ENCODE measurements at places on chromosomes 2 and 18.
A peak's percentile ranks its signal among the peaks of the same experiment; 100 is the strongest.

- no peak for DNase-seq
These were observed 1641.6 kb downstream of the LRP1B start for GRCh38 chr2:140489193-140489592.

DNA sequence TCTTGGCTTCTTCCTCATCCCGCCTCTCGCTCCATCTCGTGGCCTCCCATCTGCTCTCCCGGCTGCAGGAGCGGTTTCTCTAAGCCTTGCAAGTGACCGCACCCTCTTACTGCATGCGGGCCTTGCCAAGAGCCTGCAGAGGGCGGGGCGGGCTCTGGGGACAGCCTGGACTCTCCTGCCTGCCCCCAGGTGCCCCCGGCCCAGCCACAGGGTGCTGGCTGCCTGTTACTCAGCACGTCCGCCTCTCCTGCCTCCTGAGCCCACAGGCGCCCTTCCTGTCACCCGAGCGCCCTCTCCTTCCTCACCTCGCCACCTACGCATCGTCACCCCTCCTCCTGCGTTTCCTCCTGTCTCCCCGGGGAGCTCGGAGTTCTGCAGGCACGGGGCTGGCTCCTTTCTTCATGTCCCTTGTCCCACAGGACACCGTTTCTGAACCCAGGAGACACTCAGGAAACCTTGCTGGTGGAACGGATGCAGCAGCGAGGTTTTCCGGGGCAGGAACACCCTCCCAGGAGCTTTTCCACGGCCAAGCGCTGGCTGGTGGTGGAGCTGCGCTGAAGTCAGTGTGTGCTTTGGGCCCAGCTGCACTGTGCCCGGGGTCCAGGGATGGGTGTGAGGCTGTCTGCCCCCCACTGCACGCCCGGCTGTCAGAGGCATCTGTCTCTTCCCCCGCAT lies 28.5 kb downstream of the HPCAL1 start:
- DNase-seq, result peak; percentile 61

DNA sequence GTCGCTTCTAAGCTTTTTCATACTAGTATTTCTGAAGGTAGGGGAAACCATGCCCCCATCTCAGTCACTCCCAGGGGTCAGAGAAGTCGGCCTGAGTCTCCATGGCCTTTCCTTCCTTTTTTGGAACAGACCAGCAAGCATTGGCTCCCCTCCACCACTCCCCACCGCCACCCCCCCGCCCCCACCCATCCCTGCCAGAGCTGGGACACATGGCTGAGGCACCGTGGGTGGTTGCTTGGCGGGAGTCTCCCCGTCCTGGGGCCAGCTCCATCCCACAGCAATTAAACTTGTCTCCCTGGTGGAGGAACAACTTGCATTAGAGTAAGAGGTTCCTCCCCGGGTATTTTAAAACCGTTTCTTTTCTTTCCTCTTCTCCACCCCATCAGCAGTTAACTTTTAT lies 100.8 kb upstream of the TFPI start:
- no peak for DNase-seq

- no peak for DNase-seq
These were observed 47.8 kb downstream of the TMX3 start for GRCh38 chr18:68667121-68667520.

- no peak for DNase-seq
These were observed at the start of gene ICA1L for GRCh38 chr2:202871300-202872141. Gene ICA1L, minus strand, starts transcription at chr2:202871766. Its CDS starts 42,757 bp downstream, at chr2:202829009.

DNA sequence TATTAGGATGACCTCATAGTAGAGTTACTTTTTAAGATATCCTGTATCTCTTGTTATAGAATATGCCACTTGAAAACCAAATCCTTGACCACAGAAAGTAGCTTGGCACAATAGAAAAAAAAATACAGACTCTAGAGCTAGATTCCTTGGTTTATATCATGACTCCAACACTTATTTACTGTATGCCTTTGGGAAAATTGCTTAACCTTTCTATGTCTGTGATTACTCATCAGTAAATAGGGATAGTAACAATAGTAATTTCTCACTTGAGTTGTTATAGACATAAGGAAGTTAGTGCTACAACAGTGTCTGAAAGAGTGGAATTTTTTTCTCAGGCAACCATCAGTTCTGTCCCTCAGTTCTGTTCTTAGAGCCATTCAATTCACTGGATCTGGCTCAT lies 193.8 kb downstream of the GULP1 start:
- no peak for DNase-seq

GRCh38 chr18:54975598-54975997 lies 16.3 kb upstream of the CCDC68 start:
- DNase-seq, result no peak

- DNase-seq, result no peak
These were observed 1989.9 kb upstream of the CELF4 start for GRCh38 chr18:39555496-39555895.

DNA sequence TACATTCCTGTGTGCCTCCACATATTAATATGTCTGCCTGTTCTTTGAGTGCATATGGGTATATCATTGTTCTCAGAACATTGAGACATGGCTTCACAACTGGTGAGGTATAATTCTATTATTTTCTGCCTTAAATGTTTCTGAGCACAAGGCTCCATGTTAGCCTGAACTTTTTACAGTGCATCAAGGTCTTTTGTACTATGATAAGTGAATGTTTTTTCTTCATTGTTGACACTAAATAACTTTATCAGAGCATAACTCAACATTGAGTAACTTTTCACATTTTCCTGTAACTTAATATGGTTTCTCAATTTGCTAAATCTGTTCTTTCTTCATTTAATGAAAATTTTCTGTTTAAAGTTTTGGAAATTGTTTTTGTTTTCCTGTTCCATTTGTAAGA lies 262.9 kb downstream of the HNMT start:
- DNase-seq, result no peak

- no peak for DNase-seq
These were observed 56.9 kb upstream of the HAAO start for GRCh38 chr2:42849311-42849710.

- no peak for DNase-seq
These were observed 115.9 kb downstream of the HAUS1 start for GRCh38 chr18:46220116-46220515.

- DNase-seq, result no peak
These were observed 38.0 kb upstream of the SMCHD1 start for GRCh38 chr18:2617401-2617998.

DNA sequence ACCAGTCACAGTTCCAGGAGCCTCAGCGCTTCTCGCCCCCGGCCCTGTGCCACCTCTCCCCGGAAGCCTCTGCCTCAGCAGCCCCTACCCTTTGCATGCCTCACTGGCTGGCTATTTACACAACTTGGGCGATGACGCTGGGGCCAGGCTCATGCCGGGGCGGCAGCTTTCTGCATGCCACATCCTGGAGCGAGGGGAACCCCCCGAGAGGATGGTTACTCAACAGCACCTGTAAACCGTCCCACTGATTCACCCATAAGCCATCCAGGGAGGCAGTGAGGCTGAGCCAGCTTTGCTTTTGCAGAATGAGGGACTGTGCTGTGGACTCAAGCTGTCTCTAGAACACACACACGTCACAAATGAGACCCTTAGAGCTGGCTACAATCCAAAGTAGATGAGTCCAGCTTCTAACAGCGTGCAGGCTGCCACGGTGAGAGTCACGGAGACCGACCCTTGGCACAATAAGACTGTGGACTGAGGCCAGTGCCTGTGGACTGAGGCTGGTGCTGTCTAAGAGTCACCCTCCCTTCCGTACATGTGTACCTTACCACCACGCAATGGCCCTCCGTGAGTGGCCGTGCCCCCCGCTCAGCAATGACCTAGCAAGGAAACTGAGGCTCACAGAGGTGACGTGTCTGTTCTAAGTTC lies 45.6 kb upstream of the ODC1 start:
- DNase-seq, result peak; percentile 77

DNA sequence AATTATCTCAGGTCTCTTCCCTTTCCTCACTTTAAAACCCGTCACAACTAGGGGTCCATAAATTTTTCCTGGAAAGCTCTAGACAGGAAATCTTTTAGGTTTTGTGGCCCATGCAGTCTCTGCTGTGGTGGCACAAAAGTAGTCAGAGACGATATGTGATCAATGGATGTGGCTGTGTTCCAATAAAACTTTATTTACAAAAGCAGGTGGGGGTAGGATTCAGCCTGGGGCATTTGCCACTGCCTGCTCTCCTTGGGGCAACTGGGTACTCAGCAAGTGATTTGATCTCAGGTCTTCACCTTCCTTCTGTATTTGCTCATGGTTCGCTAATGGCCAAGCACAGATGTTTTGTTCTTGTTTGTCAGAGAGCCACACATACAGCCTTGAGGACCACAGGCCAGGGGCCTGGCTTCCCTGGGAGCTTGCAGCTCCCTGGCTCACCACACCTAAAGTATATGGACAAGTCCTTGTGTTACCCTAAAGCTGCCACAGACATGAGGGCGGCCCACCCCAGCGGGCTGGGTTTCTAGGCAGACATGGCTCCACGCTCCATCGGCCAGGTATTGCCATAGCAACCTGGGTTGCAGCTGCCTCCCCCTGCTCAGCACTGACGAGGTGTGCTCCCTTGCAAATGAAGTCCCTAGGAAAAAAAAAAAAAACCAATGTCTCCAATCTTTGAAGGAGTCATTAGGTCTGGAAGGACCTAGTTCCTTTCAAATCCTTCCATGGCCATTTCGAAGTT lies 89.7 kb upstream of the YWHAQ start:
- no peak for DNase-seq

- DNase-seq, result no peak
These were observed 43.1 kb downstream of the KYNU start for GRCh38 chr2:142920571-142920970.

DNA sequence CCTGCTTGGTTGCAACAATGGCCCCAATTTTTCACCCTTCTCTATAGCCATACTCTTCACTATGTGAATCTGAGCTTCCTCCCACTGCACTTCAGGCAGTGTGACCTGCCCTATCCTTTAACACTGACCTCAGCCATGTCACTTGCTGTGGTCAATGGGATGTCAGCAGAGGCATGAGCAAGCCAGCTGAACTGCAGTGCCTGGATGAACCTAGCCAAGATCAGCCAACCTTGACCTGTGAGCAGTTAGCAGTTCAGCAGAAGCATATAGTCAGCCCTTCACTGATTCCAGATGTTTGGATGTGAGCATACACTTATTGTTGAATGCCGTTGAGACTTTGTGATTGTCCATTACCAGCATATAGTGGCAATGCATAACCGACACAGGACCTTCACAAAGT lies 63.4 kb upstream of the BOD1L2 start:
- DNase-seq, result no peak

DNA sequence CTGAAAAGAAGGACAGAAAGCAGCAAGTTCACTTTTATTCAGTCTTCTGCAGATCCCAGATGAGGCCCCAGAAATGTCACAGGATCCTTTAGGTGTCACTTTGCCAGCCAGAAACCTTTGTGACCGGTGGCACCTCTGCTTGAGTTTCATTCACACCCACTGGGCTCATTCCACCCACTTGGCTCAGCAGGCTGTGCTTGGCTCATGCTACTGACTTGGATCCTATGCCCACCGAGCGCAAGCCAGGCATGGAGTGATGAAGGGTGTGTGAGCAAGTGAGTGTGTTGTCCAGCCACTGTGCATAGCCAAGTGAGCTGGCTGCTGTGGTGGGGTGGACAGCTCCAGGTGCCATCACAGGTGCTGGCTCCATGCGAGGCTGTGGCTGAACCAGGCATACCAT lies 357.0 kb upstream of the GULP1 start:
- no peak for DNase-seq

GRCh38 chr2:26712486-26713465 lies 20.3 kb downstream of the KCNK3 start:
- no peak for DNase-seq

GRCh38 chr18:67219821-67220220 lies 296.7 kb downstream of the DSEL start:
- DNase-seq, result no peak

- DNase-seq, result no peak
These were observed 88.9 kb downstream of the POLE4 start for GRCh38 chr2:75047189-75047991.

DNA sequence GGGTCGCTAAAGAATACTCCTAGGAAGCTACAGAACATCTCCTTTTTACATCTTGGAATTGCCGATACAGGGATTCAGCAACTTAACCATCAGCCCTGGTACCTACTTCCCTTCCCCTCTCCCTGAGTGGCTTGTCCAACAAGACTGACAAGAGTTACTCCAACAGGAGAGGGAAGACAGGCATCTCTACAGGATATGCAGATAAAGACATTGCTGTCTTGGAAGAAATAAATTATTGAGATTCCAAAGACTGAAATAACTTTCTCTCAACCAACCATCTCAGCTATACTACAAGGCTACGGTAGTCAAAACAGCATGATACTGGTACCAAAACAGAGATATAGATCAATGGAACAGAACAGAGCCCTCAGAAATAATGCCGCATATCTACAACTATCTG lies 87.2 kb downstream of the TRABD2A start:
- no peak for DNase-seq

DNA sequence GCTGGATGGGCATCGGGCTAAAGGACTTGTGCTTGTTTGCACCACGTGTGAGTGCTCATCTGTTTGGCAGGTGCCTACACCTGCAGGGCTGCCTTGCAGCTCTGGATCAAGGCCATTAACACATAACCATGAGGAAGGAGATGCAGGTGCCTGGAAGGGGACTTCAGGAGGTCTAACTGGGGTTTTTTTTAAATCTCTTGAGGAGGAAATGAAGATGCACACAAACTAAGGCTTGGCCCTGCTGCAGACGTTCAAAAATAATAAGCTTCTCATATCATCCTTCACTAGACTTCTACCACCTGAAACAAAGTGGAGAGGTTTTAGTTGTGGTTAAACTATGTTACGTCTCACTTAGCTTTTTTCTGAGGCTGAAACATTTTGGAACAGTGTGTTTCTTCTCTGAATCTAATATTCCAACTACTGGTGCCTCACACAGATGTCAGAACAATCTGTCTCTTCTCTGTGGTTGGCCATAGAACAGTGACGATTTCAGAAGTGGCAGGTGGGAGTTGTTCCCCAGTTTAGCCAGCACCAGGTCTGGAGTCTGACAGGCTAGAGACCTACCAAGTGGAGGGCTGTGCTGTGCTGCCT lies 36.5 kb downstream of the BCL2L11 start:
- no peak for DNase-seq

- no peak for DNase-seq
These were observed 160.8 kb downstream of the TNS1 start for GRCh38 chr2:217842017-217842416.

- peak; percentile 89 for DNase-seq
These were observed 36.0 kb upstream of the EML4 start for GRCh38 chr2:42132966-42133641.

- no peak for DNase-seq
These were observed 327.5 kb upstream of the HNRNPA3 start for GRCh38 chr2:176885001-176885643.

- DNase-seq, result no peak
These were observed 59.3 kb upstream of the OTOF start for GRCh38 chr2:26537069-26537825.

DNA sequence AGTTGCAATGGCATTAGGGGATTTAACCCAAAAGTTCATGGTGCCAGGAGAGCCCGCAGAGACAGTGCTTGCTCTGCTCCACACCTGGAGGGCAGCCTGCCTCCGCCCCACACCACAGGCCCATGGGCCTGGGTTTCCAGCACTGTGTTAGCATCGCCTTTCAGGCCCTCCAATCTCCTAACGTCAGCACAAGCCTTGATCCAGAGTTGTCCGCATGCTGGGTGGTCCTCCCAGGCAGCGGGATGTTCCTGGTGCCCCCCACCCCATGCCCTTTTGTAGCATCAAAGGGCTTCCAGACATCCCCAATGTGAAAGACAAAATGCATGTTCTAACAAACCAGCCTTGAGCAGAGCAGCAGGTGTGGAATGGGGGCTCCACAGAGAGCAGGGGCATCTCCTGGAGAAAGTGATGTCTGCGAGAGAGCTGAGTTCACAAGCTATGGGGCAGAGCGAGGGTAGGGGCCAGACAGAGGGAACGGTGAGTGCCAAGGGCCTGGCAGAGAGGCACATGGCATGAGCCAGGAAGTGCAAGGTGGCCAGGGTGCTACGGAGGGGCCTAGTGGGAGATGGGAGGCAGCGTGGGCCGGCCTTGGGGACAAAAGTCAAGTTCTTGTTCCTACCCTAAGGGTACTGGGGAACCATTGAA lies 119.2 kb downstream of the CYP26B1 start:
- DNase-seq, result no peak

Data from T follicular helper cell (primary cell).